ENCODE measurements at places on chromosomes 5 and 9.

DNA sequence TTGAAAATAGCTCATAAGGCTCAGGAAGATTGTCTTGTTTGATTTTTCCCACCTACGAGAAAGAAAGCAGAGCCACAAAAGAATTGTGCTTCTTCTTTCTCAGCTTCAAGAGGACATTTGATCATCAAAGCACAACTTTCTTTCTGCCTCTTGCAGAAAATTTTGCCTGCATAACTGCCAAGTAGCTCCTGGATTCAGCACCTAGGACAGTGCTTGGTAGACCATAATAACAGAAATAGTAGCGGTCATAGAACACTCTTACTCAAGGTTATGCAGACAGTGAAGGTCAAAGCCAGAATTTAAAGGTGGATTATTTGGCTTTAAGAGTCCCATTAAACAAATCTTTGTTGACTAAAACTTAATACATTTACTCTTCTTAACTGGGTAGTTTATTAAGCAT is 594.7 kb upstream of the CCNG1 start:
- DNase-seq = no peak

DNA sequence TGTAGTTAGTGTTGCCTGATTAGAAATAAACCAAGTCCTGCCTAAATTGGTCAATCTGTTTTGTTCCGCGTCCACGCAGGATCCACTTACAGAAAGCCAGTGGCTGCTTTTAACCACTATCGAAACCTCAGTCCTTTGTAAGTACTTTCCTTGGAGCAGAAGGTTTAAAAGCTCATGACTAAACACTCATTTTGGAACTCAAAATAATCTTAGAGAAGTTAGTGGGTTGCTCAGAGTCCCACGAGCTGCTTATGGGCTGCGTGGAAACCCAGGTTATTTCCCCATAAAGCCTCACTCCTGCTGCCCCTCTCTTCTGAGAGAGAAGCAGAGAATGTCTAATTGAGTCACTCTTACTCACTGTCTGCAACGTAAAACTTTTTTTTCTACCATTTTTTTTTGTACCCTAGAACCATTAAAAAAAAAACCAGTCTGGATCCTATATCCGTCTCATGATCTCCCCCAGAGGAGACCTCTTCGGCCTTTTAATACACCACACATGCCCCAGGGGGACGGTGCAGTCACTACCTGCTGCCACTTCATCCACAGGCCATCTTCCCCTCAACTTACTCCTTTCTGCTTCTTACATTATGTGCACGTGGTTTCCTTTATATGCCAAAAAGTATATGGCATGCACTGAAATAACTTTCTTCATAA is 7.6 kb downstream of the BASP1 start:
- no peak for DNase-seq

- no peak for DNase-seq
Measured at GRCh38 chr9:123397975-123398374, 42.0 kb downstream of the CRB2 start.

DNA sequence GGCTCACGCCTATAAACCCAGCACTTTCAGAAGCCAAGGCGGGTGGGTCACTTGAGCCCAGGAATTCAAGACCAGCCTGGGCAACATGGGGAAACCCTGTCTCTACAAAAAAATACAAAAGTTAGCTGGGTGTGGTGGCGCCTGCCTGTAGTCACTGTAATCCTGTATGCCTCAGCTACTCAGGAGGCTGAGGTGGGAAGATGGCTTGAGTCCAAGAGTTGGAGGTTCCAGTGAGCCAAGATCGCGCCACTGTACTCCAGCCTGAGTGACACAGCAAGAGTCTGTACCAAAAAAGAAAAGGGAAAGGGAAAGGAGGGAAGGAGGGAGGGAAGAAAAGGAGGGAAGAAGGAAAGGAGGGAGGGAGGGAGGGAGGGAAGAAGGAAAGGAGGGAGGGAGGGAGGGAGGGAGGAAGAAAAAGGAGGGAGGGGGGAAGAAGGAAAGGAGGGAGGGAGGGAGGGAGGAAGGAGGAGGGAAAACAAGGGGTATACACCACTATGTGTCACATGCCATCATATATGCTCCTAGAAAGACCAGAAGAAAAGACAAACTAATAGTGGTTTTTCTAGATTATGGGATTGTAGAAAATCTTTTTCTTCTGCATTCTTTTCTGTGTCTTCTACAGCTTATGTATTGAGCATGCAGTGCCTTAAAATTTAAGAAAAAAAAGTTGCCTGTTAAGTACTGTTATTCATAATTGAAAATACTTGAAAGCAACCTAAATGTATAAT is 240.1 kb downstream of the DENND1A start:
- DNase-seq = no peak

DNA sequence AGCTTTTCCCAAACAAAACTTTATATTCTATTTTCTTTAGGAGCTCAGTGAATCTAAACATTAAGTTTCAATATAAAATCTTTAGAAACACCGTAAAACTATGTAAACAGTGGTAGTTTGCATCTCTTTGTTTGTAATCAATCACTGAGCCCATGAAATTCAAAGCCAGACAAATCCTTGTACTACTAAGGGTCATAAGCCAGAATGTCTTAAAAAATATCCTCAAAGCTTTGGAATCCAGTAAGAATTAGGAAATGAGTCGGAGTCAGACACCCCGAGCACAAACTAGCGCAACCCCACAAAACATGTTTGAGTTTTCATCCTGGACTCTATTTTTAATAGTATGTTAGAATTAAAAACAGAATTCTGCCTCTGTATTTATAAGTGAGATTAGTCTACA is 153.8 kb downstream of the HSPA4 start:
- no peak for DNase-seq

DNA sequence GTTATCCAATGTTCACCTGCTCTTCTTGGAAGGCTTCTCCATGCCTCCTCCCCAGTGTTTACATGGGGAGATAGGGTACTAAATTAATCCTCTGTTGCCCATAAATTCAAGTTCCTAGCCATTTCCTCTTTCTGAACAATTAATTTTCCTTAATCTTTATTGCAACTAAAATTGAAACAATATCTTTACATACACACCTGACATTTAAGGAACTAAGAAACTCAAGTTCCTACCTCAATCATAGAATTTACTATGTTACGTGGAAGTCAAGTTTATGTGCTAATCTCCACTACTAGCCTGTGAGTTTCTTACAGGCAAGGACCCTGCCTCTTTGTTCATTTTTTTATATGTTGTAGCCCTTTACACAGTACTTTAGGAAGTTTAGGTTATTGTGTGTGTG is 10.1 kb upstream of the ADRB2 start:
- DNase-seq = no peak

DNA sequence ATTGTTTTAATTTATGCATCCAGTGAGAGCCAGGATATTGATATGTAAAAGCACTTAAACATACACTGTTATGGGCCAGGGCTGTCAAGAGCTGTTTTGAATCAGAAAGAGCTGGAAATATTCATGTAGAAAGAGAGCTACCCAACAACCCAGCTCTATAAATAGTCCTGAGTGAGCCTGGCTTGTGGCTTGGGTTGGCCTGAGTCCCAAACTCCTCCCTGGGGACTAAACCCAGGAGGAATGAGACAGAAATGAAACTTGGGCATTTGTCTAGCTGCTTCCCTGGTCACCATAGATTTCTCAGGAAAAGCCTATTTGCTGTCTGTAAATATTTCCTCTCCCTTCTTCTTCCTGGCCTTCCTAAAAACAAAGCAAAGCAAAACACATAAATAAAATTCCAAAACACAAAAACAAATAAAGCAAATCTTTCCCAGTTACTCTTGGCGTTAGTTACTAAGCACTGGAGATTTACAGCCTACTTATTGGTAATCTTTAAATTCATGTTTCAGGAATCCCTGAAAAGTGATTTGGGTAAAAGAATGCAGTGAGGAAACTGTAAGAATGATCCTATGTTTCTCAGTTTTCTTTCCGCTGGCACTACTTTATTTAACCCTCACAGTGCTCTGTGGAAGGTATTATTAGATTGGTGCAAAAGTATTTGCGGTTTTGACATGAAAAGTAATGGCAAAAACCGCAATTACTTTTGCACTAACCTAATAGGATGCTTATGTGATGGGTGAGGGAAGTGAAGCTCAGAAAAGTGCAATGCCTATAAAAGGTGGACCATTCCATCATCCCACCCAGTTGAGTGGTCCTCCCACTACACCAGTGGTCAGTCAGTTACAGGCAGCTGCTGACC is 111.8 kb downstream of the CARTPT start:
- no peak for DNase-seq

DNA sequence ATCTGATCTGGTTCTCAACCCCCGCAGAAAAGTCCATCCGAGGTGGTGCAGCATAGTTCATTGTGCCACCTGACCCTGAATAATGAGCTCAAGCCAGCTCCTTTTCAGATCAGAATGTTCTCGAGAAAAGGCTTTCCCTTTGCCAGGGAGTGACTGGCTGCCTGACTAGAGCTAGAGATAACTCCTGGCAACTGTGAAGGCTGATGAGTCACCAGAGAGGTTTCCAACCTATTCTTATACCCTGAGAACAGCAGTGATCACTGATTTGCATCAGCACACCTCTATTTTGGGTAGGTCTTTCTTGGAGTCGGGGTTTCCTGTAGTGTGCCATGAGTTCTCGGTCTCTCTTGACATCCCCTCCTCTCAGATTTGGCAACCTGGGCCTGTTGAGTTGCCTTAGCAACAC is 127.9 kb downstream of the PIK3R1 start:
- no peak for DNase-seq

DNA sequence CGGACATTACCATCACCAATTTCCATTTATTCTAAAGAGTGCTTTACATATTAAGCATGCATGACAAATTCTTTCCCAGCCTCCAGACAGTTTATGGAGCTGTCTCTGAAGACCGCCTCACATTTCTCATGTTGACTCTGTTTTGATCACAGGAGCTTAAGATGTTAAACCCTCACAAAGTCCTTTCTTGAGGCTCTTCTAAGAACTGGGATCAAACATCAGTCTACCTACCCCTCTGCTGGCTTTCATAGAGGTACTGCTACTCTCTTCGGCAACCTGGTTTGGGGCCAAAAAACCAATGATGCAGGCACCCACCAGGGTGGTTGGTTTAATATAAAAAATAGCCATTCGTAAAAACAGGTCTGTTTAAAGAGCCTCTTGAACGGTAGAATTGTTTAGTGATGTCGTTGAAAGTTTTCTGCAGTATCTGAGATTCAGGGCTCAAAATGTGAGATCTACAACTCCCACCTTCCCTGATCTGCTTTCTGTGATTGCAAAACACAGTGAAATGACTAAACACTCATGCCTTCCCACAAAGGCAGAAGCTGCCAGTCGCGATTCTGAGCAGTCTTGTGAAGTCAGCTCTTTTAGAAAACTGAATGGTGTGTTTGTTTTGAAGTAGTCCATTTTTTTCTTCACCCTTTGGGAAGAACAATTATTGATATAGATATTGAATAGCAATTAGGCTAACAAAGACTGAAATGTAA is 3.5 kb downstream of the RXFP3 start:
- DNase-seq = no peak

- no peak for DNase-seq
Measured at GRCh38 chr5:9692576-9692975, 62.4 kb upstream of the TAS2R1 start.
